Fibroblast of villous mesenchyme (primary cell): ENCODE measurements at places on chromosomes 7 and 10.
A peak's percentile ranks its signal among the peaks of the same experiment; 100 is the strongest.

DNA sequence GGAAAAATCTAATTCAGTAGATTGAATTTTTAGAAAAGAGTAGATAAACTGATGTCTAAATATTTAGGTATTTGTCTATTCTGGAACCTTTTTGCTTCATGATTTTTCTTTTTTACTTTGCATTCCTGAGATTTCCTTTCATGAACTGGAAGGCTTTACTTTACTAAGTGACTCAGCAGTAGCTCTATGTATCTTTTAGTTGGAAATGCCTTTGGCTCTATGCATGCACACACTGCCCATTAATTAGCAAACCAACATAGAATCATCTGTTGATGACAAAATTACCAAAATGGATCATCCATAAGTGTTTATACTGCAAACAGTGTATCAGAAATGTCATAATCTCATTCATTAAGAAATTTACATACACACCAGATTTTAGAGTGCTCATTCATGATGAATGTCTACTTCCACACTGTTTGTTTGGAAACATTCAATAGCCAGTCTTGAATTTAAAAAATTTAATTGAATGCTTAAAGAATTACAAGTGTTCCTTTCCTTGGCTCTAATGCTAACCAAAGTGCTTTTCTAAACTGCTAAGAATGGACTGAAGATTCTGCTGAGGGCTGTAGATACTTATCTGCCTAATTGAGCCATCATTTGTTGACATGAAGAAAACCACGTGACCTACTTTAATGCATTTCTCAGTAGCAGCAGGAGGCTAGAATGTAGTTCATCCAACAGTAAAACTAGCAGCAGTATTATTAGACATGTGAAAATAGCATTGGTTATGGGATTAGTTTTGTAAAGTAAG lies 282.0 kb downstream of the ADK start:
- DNase-seq: peak; percentile 80

DNA sequence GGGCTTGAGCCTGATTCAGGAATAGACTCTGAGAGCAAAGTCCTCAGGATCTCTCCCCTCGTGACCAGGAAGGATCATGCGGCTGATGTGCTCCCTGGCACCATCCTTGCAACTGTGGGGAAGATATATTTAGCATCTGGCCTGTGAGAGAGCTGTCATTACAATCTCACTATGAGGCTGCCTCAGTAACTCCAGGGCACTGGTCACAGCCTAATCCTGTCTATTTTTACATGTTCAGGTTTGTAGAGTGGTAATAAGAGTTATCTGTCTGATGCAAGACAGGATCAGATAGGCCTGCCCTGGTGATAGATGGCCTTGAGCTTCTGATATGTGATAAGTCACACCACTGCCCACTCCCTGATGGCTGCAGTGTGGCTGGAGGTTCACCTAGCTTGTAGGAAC lies 50.7 kb downstream of the PPP1R3C start:
- no peak for DNase-seq

DNA sequence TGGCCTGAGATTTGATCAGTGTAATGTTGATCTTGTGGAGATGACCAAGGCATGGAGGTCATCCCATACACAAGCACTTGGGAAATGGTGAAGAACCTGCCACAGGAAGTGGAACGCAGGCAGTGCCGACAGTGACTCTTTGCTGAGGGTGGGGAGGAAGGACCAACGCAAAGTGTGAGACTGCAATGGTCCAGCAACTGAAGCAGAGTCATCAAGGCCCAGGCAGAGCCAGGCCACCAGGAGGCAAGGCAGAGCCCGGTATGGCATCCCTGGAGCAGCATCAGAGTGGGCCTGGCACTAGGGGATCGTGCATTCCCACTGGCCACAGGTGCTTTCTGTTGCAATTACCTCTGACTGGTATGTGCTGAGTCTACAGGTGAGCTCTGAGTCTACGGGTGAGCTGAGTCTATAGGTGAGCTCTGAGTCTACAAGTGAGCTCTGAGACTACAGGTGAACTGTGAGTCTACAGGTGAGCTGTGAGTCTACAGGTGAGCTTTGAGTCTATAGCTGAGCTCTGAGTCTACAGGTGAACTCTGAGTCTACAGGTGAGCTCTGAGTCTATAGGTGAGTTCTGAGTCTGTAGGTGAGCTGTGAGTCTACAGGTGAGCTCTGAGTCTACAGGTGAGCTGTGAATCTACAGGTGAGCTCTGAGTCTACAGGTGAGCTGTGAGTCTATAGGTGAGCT lies 132.9 kb downstream of the KLF6 start:
- no peak for DNase-seq

GRCh38 chr10:15485684-15486316 lies 114.7 kb upstream of the FAM171A1 start:
- DNase-seq: no peak

DNA sequence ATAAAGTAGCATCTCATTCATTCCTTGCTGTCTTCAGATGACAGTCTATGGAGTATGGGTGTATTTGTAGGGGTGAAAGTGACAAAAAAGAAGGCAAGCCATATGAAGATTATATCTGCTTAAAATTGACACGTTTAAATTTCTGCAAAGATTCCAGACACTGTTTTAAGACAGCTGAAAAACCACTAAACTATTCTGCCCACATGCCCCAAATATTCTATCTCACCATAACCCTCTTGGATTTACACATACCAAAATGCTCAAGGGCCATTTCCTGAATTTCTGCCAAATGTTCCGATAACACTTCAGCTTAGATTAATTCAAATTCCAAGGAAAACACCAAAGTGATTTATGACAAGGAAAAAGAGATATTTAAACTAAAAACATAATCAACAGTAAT lies 99.9 kb upstream of the IL6 start:
- DNase-seq: peak; percentile 70

- no peak for DNase-seq
These were observed 253.1 kb upstream of the SHH start for GRCh38 chr7:156065400-156065799.

DNA sequence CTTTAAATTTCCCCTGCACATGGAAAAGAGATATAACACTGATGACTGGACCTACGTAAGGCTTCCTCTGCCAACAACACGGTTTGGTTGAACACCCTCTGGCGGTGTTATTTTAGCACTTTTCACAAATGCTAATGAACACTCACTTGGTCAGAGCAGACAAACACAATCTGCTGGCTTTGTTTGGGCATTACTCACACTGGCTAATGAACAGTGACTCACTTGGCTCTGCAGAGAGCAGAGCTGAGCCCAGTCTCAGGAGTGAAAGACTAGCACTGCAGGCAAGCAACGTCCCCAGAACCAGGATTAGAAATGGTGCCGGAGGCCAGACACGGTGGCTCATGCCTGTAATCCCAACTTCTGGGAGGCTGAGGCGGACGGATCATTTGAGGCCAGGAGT lies 430.8 kb downstream of the PLXNA4 start:
- peak; percentile 26 for DNase-seq

DNA sequence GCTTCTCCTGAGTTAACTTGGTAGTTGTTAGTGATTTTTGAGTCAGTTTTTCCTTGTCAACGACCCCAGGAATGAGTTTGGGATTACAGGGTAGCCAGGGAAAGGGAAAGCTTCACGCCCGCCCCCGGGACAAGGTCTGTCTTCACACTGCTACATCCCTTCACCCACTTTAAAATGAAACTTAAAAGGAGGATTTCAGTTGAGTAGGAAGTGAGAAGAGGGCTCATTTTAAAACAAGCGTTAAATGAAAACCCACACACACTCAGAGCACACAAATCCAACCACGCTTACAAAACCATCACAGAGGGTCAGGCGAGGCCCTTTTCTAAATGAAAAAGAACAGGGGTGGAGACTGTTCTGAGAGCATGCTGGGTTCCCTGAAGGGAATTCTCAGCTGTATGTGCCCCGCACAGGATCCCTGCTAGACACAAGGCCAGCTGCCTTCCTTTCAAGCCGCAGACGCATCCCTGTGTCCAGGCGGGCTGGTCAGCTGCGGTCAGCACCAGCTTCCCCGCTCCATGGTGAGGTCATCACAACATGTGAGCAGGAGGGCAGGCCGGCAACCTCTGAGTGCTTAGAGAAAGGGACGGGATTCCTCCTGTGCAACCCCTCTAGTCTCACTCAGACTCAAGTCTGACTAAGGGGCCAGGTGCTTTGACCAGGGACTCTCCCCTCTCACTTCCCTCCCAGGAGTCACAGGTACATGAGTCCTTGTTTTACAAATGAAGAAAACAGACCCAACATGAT lies 111.8 kb downstream of the EGFR start:
- peak; percentile 98 for DNase-seq

- peak; percentile 4 for DNase-seq
These were observed 219.0 kb downstream of the ADRA2A start for GRCh38 chr10:111295788-111296187.

GRCh38 chr10:89093728-89094127 lies 103.1 kb downstream of the FAS start:
- no peak for DNase-seq
